HT-29 (cell line): ENCODE measurements at places on chromosomes 5 and 9.
A peak's percentile ranks its signal among the peaks of the same experiment; 100 is the strongest.

DNA sequence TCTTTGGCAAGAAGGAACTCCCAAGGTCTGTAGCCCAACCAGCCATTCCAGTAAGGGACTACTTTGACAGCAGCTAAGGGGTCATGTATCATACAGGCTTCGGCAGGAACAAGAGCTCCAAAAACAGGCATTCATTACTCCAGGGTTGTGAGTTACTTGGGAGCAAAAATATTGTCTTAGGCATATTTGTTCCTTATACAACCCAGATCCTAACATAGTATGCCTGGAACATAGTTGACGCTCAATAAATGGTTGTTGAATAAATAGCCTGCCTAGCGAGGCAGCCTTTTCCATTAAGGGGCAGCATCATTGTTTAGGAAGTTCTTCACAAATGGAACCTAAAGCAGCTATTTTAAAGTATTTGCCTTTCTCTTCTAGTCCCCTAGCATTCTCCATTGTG lies 35.8 kb upstream of the FER start:
- no peak for DNase-seq

- DNase-seq = no peak
Observed at GRCh38 chr5:1538741-1539392, 15.1 kb upstream of the LPCAT1 start.

- DNase-seq = no peak
Observed at GRCh38 chr9:1434811-1435210, 384.7 kb downstream of the DMRT2 start.

DNA sequence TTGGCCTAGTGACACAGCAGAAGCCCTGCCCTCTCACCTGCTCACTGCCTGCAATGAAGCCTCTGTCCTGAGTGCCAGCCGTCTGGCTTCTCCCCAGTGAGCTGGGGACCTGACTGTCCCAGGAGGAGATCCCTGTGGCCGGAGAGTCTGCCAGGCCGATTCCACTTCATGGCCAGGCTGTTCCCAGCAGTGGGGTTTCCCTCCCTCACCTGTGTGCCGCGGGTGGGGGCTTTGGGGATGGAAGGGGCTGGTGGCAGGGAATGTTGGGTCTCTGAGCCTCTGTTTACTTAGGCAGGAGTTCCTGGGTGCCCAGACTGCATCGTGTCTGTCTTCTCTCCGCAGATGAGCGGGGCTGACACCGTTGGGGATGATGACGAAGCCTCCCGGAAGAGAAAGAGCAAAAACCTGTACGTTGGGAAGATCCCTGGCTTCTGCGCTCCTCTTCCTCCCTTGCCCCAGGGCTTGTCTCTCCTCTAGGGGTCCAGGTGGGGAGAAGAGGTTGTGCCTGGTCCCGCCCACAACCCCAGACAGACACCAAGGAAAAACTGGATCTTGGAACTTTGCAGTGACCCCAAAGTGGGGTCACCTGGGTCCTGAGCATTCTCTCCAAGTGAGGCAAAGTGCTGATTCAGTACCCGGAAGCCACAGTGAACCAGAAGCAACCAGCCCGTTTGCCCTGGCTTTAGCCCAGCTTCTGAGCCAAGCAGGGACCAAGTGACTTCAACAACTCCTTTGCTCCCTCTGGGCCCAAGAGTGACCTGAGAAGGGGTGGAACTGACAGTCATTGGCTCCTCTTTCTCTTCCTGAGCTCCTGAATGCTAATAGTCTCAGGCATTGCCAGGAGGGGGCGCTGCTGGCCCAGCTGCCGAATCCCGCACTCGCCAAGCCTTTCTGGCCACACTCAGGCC lies 127.7 kb downstream of the RGS3 start:
- peak; percentile 87 for DNase-seq

GRCh38 chr9:16384993-16385392 lies 485.5 kb downstream of the BNC2 start:
- no peak for DNase-seq
